Activated CD8-positive, alpha-beta memory T cell treated with anti-CD3 and anti-CD28 coated beads for 48 hours (primary cell): ENCODE measurements at places on chromosomes 13 and 19.

DNA sequence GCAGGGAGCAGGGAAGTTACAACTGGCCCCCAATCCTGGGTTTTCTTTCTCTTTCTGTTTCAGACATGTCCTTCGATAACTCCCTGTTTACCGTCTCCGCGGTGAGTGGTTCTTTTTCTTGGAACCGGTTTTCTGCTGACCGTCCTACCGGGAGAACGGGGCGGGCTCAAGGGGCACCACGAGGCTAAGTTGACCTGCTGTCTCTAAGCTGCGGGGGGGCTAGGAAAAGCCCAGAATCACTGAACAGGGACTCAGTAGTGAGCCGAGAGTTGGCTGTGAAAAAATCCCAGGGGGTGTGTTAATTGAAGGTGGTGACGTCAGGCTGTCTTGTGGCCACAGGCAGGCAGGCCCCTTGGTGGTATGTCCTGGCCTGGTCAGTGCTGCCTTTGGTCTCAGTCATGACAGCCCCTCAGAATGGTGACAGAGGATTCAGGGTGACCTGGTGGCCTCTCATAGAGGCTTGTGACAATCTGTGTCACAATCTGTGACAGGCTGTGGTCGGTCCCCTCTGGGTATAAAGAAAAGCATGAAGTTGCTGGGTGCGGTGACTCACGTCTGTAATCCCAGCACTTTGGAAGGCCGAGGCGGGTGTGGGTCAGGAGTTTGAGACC lies 8.1 kb upstream of the CARM1 start:
- no peak for DNase-seq

- no peak for DNase-seq
Observed at GRCh38 chr13:76816394-76816793, 69.8 kb downstream of the KCTD12 start.

- DNase-seq, result no peak
Observed at GRCh38 chr13:105346141-105346775, 1189.2 kb downstream of the EFNB2 start.

- no peak for DNase-seq
Observed at GRCh38 chr19:45568732-45569131, 15.9 kb downstream of the OPA3 start.

DNA sequence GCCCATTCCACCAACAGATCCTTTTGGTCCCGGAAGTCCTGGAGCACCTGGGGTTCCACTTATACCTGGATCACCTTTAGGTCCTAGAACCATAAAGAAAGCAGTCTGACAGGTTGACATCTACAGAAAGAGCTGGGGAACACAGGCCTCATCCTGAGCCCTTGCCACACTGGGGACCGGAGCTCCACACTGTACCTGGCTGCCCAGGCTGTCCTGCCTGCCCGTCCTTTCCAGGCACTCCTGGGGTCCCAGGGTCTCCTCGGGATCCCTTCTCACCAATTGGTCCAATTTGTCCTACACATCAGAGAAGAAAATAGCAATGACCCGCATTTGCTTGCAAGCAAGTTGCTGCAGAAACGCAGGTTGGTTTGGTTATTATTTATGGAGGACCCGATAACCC lies 130.5 kb downstream of the COL4A1 start:
- DNase-seq, result no peak

- no peak for DNase-seq
Observed at GRCh38 chr19:41428481-41428859, 1.3 kb upstream of the B3GNT8 start.

GRCh38 chr19:52936151-52936953 lies 13.1 kb upstream of the ZNF888 start:
- DNase-seq, result no peak
